ENCODE measurements at places on chromosomes 13 and 19.
A peak's percentile ranks its signal among the peaks of the same experiment; 100 is the strongest.

GRCh38 chr19:32874605-32875004, 5.0 kb upstream of the SLC7A9 start:
- no peak for DNase-seq

- DNase-seq: no peak
Observed at GRCh38 chr19:14405380-14405757, 13.8 kb downstream of the DDX39A start.

DNA sequence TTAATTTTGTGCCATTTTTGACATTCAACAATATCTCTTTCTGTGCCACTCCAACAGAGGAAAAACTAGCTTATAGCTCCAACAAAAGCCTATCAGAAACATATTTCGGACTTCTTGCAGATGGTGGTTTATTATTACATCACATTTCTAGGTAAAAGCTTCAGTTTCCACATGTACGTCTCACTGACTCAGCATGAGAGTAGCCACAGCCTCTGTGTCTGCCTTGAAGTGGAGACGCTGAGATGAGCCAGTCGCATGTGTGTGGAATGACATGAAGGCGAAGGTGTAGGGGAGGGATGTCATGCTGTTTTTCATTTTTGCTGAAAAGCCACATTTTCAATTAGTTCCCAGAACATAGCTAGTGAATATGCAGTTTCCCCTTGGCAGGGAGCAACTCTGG, 598.6 kb downstream of the EFNB2 start:
- DNase-seq: no peak

GRCh38 chr13:95438297-95438696, 114.2 kb upstream of the CLDN10 start:
- no peak for DNase-seq

- no peak for DNase-seq
Observed at GRCh38 chr19:29111576-29111975, 101.4 kb downstream of the UQCRFS1 start.

GRCh38 chr19:5035793-5036697, 67.1 kb downstream of the KDM4B start:
- DNase-seq: no peak

- peak; percentile 33 for DNase-seq
Observed at GRCh38 chr19:342801-343421, 1.7 kb downstream of the MIER2 start.

DNA sequence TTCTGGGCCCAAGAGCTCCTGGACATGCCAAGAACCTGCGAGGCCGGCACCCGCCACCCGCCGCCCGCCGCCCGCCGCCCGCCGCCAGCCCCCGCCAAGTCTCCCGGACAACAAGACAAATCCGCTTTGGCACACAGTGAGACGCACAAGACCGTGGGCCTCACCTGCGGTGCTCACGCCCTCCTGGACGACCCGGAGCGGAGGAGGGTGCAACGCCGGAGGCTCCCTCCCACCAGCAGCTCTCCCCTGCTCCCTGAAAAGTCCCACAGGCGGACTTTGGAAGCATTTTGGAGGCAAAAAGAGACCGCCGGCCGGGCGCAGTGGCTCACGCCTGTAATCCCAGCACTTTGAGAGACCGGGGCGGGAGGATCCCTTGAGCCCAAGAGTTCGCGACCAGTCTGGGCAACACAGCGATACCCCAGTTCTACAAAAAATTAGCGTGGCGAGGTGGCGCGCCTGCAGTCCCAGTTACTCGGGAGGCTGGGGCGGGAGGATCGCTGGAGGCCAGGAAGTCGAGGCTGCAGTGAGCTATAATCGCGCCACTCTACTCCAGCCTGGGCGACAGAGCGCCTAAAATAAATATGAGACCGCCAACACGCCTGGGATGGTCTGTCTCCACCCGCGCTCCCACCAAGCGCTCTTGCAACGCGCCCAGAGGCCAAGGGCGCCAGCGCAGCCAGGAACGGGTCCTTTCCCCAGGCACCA, 783 bp downstream of the RHPN2 start:
- no peak for DNase-seq

DNA sequence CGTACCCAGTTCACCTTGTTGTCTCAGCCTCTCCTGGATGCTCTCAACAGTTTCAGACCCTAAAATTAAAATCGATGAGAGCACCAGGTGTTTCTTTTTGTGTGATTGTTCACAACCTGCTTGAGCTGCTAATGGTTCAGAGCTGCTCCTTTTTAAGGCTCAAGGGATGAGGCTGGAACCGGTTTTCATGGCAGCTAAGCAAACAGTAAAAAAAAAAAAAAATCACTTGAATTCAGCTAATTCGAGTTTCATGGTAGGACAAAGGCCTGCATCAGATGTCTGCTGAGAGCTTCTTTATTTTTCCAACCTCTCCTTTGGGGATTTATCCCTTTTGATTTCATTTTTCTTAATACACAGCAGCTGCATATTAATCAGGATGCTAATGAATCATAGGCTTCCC, 6.5 kb downstream of the SYCE2 start:
- no peak for DNase-seq

- DNase-seq: no peak
Observed at GRCh38 chr13:106515635-106516254, 19.7 kb downstream of the EFNB2 start.

DNA sequence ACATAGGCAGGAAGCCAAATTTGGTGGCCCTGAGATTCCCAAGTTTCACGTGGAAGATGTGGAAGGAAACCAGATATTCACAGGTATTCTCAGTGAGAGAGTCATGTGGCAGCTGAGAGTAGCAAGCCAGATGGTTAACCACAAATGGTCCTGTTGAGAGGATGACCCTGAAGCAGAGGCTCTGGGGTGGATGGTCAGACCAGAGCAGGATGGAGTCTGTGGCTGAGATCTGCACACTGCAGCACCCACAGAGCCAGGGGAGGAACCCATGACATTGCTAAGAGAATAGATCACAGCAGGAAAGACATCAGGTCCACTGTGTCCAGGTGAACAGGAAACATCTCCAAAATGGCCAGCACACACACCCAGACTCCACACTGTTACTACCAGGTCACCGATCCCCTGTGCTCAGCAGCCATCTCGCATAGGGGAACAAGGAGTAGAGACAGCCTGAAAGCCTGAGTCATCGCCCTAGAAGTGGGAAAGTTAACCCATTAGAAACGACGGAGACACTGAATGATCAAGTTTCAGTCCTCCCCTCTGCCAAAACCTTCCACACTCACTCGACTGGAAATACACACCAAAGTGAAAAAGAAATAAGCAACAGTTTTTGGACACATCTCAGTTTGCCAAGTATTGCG, 160.0 kb downstream of the RBM26 start:
- DNase-seq: no peak

DNA sequence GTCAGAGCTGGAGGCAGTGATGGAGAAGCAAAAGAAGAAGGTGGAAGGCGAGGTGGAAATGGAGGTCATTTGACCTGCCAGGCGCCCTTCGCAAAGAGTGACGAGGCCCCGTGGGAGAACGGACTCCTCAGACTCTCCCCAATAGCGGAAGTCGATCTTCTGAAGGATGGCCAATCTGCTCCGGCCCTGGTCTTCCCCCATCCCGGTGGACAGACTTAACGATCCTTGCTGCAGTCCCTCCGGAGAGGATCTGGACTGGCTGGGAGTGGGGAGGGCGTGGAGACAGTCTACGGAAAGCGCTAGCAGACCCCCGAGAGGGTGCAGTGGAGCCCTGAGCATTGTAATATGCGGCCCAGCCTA, 11.9 kb downstream of the EPS8L1 start:
- no peak for DNase-seq

DNA sequence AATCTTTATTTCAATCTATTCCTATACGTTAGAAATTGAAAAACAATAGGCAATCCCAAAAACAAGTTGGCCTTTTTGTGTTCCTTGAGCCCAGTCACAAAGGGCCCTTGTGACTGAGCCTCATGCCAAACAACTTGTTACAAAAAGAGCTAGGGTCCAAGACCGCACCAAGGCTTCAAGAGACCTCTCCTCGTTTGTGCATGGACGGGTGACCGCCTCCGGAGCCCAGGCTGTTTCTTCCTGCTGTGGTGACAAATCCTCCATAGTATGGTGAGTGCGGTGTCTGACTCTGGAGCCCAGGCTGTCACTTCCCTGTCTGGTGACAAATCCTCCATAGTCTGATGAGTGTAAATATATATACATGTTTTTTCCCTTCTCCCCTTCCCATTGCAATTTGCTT, 63.7 kb downstream of the ZNF93 start:
- DNase-seq: no peak

GRCh38 chr13:34462843-34463242, 479.2 kb upstream of the NBEA start:
- DNase-seq: no peak

DNA sequence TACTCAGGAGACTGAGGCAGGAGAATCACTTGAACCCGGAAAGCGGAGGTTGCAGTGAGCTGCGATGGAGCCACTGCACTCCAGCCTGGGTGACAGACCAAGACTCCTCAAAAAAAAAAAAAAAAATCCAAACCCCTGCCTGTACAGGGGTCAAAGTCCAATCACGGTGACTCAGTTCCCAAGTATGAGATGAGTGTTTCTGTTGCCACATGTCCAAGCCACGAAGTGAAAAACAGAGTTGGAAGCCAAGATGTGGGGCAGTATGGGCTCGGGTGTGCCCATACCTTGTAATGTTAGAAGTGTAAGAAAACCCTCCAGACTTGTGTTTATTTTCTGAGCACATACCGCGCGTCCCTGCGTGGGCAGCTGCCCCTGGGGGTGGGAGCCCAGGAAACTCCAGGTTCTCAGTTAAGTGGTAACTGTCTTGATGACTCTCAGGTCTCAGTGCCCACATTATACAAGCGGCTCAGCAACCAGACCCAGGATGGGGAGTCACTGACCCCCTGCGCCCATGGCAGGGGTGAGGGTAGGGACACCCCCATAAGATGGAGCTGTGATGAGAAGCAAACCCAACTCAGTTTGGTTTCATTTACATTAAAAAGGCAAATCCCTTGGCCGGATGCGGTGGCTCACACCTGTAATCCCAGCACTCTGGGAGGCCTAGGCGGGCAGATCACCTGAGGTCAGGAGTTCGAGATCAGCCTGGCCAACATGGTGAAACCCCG, 1.2 kb upstream of the GPX4 start:
- DNase-seq: no peak

- no peak for DNase-seq
Observed at GRCh38 chr13:111929036-111929616, 137.8 kb upstream of the SOX1 start.

- no peak for DNase-seq
Observed at GRCh38 chr13:51328488-51328887, 11.0 kb upstream of the SERPINE3 start.

DNA sequence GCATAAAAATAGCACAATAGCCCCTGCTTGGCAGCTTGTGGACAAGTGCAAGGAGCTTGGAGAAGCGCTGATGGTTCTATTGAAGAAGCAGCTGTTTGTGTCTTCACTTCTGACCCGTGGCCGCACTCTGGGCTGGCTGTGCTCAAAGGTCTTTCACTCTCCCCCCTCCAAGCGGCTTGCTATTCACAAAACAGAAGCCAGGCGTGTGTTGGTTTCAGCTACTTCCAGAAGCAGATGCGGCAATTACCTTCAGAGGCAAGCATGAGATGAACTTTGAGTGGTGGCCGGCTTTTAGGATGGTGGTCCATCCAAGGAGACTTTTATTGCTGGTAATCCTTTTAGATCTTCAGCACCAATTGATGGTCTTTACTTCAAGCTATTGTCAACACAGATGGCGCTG, 188.5 kb upstream of the ARGLU1 start:
- DNase-seq: no peak

DNA sequence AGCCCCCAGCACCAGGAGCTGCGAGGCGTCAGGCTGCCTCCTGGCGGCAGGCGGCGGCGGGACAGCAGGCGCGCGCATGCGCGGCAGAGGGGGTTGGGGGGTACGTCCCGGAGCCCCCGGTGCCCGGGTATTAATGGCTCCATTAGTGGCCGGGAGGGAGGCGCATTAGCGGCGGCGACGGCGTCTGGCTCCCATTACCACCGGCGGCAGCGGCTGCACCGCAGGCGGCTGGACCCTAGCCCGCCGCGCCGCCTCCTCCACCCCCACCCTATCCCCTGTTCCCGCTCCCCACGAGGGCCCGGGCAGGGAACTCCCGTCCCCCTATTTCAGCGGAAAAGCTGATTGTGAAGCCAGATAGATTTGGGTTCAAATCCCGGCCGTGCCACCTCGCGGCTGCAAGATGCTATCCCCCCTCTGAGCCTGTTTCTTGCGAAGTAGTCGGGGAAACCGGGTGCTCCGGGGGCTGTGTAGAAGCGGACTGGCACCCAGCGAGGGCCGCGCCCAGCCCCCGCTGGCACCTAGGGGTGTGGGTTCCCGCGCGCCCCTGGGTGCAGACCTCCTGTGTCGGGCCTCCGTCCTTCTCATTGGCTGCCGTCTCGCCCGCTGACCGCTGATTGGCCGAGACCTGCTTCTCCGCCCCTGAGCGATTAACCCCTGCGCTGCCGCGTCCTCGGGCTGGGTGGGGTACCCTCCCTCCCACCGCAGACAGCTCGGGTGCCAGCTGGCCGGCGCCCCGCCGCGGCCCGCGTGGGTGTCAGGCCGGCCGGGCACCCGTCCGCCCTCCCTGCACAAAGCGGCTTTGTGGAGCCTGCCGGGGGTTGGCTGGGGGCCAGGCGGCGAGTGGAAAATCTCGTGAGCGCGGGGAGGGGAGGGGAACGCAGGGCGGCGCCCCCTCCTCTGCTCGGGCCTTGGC, 11.1 kb downstream of the CIC start:
- DNase-seq: peak; percentile 86

- no peak for DNase-seq
Observed at GRCh38 chr13:31042481-31043165, 110.2 kb downstream of the TEX26 start.

GRCh38 chr13:74586847-74587246, 452.6 kb upstream of the KLF12 start:
- DNase-seq: no peak

DNA sequence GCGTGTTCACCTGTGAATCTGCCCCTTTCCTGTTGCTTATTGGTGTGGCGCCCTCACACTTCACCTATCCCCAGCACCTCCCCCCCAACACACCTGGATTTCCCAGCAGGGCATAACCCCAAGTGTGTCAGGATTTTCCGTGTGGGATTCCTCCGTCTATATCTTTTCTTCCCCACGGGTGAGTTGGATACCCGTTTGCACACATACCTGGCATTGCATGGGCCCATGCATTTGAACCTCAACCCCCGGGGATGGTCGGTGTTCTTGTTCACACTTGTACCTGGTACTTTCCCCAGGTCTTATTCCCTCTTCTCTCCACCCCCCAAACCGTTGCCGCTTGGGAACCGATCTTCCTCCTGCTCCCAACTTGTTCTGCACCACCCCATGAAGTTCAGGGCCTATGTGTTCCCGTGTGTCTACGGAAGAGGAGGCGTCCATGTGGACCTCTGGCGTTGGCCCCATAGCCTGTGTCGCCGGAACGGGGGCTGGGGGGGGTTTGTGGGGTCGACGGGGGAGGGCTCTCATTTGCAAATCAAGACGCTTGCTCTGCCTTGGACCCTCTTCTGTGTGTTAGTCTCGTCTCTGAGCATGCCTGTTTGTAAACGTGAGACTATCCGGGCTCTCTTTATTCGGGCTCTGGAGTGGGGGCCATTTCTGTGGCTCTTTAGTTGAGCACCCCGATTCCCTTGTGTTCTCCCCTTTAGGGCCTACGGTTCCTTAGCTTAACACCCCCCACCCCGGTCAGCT, 1.7 kb downstream of the PRR12 start:
- DNase-seq: no peak

DNA sequence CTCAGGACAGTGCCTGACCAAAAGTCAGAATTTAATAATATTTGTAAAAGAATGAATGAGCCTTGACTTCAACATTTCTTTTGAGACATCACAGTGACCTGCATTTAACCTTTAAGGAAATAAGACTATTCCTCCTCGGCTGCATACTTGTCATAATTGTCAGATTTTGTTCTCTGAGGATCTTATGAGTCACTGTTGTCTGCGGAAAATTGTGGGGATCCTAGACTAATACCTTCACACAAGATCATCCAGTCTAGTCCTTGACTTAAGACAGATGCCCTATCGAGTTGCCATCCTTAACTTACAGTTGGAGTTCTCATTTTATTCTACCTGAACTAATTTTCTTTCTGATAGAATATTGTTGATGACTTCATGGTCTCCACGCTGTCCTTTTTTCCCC, 198.4 kb downstream of the DLEU7 start:
- no peak for DNase-seq

Measured in GDM1 (cell line).